ENCODE measurements at places on chromosomes 4 and X. TPM values are rescaled to one million over a fixed set of nuclear protein-coding genes. Genes with fewer than 3 reads are reported as not detected.

- no peak overlapping the region for H3K27ac ChIP-seq
- H3K27me3 ChIP-seq = no peaks in the 10 kb centered on the region
- no peak for DNase-seq
- no peaks in the 10 kb centered on the region for H3K4me1 ChIP-seq
Observed at GRCh38 chrX:39174772-39175417, 373.6 kb downstream of the MID1IP1 start.

GRCh38 chrX:100871594-100872560, 2.3 kb downstream of the NOX1 start:
- H3K4me3 ChIP-seq = no peak overlapping the region
- no peak for DNase-seq
- no peaks in the 10 kb centered on the region for H3K4me1 ChIP-seq
- no peak overlapping the region for H3K27ac ChIP-seq
- H3K27me3 ChIP-seq = no peaks in the 10 kb centered on the region

Gene MAGEC2
- not detected for total RNA-seq

Gene REPS2
- 0.44 TPM for total RNA-seq

Gene FAM47A
- not detected for total RNA-seq

- H3K27me3 ChIP-seq = no peaks in the 10 kb centered on the region
- DNase-seq = no peak
- no peaks in the 10 kb centered on the region for H3K4me1 ChIP-seq
- H3K27ac ChIP-seq = no peak overlapping the region
Observed at GRCh38 chr4:6105311-6105911, 87.2 kb upstream of the C4orf50 start.

DNA sequence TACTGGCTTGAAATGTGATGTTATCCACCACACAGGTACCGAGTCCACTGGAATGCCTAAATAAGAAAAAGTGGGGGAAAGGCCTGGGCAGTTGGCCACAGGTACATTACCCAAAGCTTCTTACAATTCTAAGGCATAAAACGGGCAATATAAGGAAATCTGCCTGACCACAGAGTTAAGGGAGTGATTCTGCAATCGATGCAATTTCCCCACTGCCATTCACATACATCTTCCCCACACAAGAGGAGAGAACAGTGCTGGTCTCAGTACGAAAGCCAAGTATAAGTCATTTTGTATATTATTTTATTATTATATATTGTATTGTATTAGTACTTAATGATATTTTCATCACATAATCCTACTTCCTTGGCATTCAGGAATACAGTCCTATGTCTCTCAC, 30.6 kb downstream of the RFC1 start:
- H3K27me3 ChIP-seq = no peaks in the 10 kb centered on the region
- no peak for DNase-seq
- H3K4me3 ChIP-seq = no peak overlapping the region
- H3K27ac ChIP-seq = no peak overlapping the region

Gene MGARP
- 1.6 TPM for total RNA-seq

Gene NHS
- total RNA-seq = 2.6 TPM

- no peaks in the 10 kb centered on the region for H3K36me3 ChIP-seq
- H3K27ac ChIP-seq = no peak overlapping the region
- no peaks in the 10 kb centered on the region for H3K27me3 ChIP-seq
- no peak for DNase-seq
- H3K4me1 ChIP-seq = no peaks in the 10 kb centered on the region
Observed at GRCh38 chr4:162838671-162839070, 328.0 kb downstream of the NAF1 start.

DNA sequence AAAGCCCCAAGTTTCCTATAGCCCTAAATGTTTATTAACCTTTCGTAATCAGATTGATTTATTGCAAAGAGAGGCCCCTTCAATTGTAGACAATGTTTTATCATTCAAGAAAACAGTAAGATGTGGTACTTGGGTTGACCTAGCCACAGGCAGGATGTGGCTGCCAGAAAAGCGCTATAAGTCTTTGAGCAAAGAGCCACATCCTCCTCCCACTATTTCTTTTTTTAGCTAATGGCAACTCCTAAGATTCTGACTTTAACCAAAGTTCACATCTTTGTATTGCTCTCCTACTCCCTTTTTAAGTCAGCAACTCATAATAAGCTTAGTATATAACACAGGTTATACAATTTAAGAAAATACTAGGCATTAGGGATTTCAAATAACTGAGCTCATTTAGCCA, 70.7 kb upstream of the PPP3CA start:
- DNase-seq = no peak
- no peaks in the 10 kb centered on the region for H3K27me3 ChIP-seq

DNA sequence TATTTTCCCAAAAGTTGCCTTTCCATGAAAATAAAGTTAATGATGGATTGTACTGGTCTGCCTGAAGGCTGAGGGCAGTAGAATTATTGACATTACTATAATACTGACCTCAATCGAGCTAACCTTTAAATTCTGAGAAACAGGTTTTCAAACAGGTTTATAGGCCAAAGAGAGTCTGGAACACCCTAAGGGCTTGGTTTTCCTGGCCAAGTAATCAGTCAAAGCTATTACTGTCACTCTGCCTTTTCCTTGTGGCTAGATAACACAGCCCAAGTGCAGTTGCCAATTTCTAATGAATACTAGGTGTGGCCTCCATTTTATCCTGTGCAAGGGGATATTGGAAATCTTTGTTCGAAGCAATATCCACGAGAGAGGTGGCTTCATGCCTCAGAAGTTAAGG, 75.2 kb downstream of the INTS12 start:
- no peak overlapping the region for H3K27ac ChIP-seq
- no peaks in the 10 kb centered on the region for H3K27me3 ChIP-seq
- DNase-seq = no peak
- no peaks in the 10 kb centered on the region for H3K36me3 ChIP-seq
- H3K4me3 ChIP-seq = no peak overlapping the region

DNA sequence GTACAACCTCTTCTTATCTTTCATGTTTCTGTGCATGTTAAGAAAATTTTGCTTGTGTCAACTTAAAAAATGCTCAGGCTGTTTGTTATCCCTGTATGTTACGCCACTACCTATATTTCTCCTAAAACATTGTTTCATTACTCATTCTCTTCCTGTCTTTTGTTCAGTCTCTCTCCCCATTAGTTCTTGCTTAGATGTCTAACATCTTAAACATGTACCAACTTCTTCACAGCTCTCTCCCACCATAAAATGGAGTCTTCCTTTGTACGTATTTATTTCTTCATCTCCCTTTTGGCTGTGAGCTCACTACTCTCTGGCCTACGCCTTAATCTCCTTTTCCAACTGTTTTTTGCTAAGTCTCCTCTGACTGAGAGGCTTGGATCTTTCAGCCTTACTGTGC, 36.4 kb downstream of the PCDH7 start:
- H3K27ac ChIP-seq = no peak overlapping the region
- DNase-seq = no peak
- H3K36me3 ChIP-seq = no peaks in the 10 kb centered on the region
- no peak overlapping the region for H3K4me3 ChIP-seq
- H3K4me1 ChIP-seq = no peaks in the 10 kb centered on the region
- H3K27me3 ChIP-seq = no peaks in the 10 kb centered on the region

- H3K4me1 ChIP-seq = no peaks in the 10 kb centered on the region
- no peaks in the 10 kb centered on the region for H3K27me3 ChIP-seq
- no peak overlapping the region for H3K4me3 ChIP-seq
- no peaks in the 10 kb centered on the region for H3K36me3 ChIP-seq
Observed at GRCh38 chr4:164623099-164623498, 130.8 kb upstream of the SMIM31 start.

Gene GK
- 7.2 TPM for total RNA-seq

DNA sequence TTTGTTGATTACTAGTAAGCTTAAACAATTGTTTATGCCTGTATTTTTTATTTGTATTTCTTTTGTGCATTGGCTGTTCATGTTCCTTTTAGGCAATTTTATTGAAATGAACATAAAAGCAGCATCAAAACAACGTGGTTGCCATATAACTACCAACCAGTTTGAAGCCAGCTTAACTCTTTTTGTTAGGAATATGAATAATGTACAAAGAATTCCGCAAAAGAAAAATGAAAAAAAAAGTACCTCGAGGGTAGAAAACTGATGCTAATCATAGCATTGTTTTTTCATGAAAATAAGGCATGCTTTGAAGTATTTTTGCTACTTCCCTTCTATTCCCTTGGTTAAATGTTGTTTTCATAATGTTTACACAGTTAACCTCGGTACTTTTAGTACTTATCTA, 1024.0 kb upstream of the SLIT2 start:
- H3K36me3 ChIP-seq = no peaks in the 10 kb centered on the region
- H3K27ac ChIP-seq = no peak overlapping the region
- DNase-seq = no peak
- H3K27me3 ChIP-seq = no peaks in the 10 kb centered on the region
- H3K4me1 ChIP-seq = no peaks in the 10 kb centered on the region
- no peak overlapping the region for H3K4me3 ChIP-seq

Gene TEX13D
- not detected for total RNA-seq

DNA sequence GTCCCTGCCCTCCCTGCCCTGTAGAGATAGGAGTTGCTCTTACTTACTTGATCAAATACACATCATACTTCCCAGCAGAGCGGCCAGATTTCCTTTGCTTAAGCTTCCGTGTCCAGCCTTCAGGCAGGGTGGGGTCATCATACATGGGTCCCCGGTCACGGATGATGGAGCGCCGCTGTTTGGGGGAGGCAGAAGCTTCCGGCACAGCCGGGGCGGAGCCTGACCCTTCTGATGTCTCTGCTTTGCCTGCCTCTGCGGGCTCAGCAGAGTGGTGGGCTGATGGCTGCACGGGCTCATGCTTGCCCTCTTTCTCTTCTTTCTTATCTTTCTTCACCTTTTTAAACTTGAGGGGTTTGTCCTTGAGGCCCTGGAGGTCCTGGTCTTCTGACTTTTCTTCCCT, 12.5 kb upstream of the IRAK1 start:
- DNase-seq = no peak
- H3K27me3 ChIP-seq = no peaks in the 10 kb centered on the region
- H3K36me3 ChIP-seq = peaks cover 10% of the 10 kb centered on the region
- H3K4me1 ChIP-seq = no peaks in the 10 kb centered on the region

DNA sequence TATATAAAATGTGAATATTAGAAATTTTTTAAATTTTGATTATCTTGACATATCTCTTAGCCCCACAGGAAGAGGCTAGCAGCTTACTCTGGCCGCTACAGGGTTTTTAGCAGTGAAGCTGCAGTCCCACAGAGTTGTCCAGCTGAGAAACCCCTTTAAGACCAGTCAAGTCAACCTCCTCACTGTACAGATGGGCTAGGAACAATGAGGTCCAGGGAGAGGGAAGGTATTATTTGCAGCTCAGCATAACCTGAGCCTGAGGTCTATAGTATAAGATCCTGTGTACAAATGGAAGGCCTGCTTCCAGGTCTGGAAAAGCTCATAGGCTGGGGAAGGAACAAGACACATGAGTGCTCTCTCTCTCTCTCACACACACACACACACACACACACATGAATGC, 1.8 kb downstream of the VSIG4 start:
- no peaks in the 10 kb centered on the region for H3K4me1 ChIP-seq
- H3K27me3 ChIP-seq = no peaks in the 10 kb centered on the region
- H3K27ac ChIP-seq = no peak overlapping the region
- no peaks in the 10 kb centered on the region for H3K36me3 ChIP-seq

Gene SLC9B2
- total RNA-seq = 32.3 TPM

DNA sequence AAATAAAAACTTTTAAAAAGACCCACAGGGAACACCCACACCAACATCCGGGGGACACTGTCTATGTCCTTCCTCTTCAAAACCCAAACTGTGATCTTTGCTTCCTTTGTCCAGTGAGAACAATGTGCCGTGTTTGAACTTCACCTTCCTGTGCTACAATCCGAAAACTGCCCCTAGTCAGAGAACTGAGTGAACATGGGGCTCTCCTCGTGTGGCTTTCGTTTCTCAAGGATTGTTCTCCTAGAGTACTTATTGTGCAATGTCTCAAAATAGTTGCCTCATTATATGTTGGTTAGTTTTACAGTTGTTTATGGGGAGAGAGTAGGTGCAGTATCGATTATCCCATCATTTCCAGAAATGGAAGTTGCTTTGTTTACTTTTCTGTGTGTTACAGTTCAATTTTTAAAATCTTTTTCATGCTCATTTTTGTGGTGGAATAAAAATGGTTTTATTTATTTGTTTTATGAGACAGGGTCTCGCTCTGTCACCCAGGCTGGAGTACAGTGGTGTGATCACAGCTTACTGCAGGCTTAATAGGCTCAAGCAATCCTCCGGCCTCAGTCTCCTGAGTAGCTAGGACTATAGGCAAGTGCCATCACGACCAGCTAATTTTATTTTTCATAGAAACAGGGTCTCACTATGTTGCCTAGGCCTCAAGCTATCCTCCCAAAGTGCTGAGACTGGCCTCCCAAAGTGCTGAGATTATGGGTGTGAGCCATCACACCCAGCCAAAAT, 29.9 kb downstream of the RBMX start:
- H3K4me3 ChIP-seq = no peak overlapping the region
- H3K36me3 ChIP-seq = peaks cover 4% of the 10 kb centered on the region
- H3K27me3 ChIP-seq = no peaks in the 10 kb centered on the region
- DNase-seq = peak; percentile 19
- H3K27ac ChIP-seq = peak overlapping the region; percentile 40

DNA sequence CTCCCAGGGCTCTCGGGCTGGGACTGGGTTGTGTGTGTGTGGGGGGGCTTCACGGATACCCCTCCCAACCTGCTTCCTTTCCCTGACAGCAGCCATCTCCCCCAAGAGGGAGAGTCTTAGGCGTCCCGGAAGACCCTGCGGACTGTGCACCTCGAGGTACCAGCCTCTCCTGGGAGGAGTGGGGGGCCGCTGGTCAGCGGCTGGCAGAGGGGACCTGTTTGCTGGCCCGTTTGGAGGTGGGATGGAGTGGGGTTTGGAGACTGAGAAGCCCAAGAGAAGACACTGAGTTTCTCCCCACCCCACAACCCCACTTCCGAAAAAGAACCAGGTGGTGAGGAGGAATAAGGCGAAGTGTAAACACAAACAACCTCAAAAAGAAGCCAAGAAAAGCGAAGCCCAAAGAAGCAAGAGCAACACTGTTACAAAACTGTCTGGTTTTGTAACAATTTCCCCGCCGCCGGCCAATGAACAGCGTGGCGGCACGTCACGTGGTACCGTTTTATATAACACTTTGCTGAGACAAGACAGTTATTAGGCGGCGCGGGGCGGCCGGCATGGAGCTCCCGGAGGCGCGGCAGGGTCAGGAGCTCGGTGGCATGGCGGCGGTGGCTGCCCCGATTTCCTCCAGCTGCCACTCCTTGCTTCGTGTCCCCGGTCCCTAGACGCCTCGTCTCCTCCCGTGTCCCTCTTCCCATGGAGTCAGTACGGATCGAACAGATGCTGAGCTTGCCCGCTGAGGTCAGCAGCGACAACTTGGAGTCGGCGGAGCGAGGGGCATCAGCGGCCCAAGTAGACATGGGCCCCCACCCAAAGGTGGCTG, at the start of gene LONRF3:
TSS of gene LONRF3 (plus strand) at position 531 of the 820 bp plus-strand sequence. CDS start at position 694, 163 bp downstream.
- H3K36me3 ChIP-seq = no peaks in the 10 kb centered on the region
- H3K4me3 ChIP-seq = peak within 1 kb of the TSS; percentile 41
- no peak within 1 kb of the TSS for H3K27ac ChIP-seq
- H3K27me3 ChIP-seq = 0 out of 2 replicates have a peak, but pooled peaks cover 13% of the 10 kb centered on the region
- DNase-seq = peak; percentile 36

DNA sequence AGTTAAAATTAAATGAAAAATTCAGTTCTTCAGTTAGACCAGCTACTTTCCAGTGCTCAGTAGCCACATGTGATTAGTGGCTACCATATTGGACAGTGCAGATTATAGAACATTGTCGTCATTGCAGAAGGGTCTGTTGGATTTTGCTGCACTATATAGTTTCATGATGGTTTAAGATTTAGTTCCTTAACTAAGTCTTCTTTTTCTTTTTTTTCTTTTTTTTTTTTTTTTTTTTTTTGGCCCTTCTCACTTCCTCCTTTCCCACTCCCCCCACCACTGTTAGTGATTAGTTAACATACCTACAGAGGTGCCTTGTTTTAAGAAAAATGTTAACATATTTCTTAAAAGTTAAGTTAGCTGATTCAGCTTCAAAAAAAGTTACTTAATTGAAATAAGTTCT, 9.0 kb downstream of the RAB9A start:
- DNase-seq = no peak
- no peaks in the 10 kb centered on the region for H3K27me3 ChIP-seq
- H3K4me3 ChIP-seq = no peak overlapping the region
- peaks cover 11% of the 10 kb centered on the region for H3K4me1 ChIP-seq

Data from SJSA1 (cell line).